ENCODE measurements at places on chromosomes 5 and 9.

DNA sequence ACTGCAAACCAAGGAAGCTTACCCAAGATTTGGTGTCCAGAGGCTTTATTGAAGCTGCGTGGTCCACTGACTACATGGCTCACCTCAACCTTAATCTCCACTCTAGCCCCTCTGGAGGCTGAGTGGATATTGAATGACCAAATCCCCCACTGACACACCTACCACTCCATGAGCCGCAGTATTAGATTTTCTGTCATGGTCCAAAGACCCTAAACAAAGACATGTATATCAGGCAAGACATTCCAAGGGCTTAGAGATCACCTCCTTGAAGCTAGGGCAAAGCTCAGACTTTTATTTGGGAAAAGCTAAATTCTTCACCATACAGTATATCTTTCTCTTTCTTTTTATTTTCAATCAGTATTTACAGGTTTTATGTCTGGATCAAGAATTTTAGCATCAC is 346.2 kb upstream of the CTNND2 start:
- DNase-seq = no peak

- no peak for DNase-seq
Measured at GRCh38 chr5:87004101-87004500, 263.6 kb upstream of the RASA1 start.

DNA sequence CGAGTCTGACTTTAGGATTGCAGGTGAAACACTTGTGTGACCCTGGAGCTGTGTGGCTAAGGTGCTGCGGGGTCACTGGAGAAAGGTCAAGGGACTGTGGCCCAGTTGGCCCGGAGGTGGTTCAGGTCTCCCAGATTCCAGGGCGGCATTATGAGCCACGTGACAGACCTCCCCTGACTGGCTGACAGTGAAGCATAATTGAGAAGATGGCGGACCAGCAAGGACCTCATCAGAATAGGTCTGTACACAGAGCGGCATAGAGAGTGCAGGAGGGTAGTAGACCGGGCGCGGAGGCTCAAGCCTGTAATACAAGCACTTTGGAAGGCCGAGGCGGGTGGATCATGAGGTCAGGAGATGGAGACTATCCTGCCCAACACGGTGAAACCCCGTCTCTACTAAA is 815 bp upstream of the ODF2 start:
- DNase-seq = no peak

DNA sequence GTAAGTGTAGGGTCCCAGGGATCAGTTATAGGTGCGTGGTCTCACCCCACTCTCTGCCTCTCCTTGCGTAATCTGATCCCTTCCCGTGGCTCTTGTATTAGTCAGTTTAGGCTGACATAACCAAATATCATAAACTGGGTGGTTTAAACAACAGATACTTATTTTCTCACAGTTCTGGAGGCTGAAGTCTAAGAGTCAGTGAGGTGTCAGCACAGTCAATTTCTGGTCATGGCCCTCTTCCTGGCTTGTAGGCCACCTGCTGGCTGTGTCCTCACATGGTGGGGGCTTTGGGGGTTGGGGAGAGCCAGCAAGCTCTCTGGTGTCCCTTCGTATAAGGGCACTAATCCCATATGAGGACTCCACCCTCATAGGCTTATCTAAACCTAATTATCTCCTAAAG is 32.3 kb downstream of the CARTPT start:
- no peak for DNase-seq

DNA sequence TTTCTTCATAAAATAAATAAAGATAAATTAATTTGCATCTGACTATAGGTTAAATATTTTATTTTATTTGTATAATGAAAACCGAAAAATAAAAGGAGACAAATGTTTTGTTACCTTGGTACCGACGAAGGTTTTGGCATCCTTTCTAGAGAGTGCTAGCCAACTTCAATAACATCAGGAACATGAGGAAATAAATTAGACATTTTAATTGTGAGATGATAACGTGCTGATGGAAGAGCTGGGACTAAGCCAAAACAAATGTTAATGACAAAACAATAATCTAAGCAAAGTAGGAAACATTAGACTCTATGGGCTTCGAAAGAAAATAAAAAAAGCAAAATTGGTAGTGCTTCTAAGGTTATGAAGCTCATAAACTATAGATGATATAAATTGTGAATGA is 201.0 kb downstream of the IRX2 start:
- no peak for DNase-seq

GRCh38 chr9:135091545-135091944 is 4.1 kb downstream of the OLFM1 start:
- no peak for DNase-seq

GRCh38 chr9:135815830-135816650 is 91.3 kb downstream of the CAMSAP1 start:
- DNase-seq = no peak

- no peak for DNase-seq
Measured at GRCh38 chr5:120472911-120473310, 8.8 kb downstream of the PRR16 start.

DNA sequence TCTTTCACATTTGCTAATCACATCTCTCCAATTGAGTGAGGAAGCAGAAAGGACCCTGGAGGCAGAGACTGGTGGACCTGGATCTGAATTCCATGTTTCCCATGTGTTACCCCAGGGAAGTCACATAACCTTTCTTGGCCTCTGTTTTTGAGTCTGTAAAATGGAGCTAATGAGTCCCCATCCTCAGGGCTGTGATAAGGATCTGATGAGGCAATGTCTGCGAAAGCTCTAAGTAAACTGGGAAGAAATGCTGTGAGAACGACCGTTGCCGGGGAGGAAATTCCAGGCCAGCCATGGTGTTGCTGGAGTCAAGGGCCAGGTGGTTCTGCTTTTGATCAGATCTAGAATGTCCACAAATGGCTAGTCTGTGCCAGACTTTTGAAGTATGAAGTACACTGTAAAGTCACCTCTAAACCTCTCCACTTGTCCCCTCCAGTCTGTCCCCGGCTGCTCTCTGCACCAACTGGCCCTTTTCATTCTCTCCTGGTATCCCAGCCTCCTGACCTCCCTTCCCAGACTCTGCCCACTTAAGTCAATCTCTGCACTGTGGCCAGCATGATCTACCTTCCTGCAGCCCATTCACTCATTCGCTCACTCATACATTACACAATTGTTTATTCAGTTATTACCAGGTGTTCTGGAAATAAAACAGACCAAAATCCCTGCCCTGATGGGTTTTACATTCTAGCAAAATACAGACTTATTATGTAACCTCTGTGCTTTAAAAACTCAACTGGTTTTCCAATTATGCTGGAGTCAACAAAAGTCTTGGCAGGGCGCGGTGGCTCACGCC is 32.5 kb upstream of the N4BP3 start:
- no peak for DNase-seq

GRCh38 chr5:1367149-1367548 is 22.2 kb upstream of the CLPTM1L start:
- DNase-seq = no peak

GRCh38 chr9:111222757-111223156 is 107.3 kb downstream of the OR2K2 start:
- no peak for DNase-seq

GRCh38 chr5:144468571-144468970 is 297.9 kb downstream of the KCTD16 start:
- DNase-seq = no peak

- DNase-seq = no peak
Measured at GRCh38 chr5:36395260-36395659, 93.6 kb upstream of the RANBP3L start.

DNA sequence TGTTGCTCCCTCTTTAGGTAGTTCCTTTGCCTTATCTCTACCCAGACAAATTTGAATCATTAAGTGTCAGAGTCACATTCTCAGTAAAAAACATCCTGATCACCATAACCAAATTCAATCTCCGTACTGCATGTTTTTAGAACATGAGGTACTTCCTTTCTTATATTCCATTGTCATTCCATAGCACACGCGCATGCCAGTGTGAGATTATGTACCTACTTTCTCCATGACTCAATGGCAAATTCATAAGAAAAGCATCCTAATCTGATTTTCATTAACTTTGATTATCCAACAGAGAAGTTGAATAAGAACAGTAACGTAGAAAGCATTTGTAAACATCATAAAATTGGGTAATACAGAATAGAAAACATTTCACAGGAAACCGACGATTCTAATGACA is 1118.6 kb upstream of the CDH9 start:
- DNase-seq = no peak

DNA sequence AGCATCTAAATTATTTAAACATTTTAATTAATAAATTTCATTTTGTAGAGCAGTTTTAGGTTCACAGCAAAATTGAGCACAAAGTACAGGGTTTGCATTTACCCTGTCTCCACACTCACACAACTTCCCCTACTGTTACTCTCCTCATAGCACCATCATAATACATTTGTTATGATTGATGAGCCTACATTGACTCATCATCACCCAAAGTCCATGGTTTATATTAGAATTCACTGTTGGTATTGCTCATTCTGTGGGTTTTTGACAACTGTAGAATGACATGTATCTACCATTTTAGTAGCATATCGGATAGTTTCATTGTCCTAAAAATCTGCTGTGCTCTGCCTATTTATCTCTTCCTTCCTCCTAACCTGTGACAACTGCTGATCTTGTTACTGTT is 411.1 kb upstream of the MPDZ start:
- DNase-seq = no peak

DNA sequence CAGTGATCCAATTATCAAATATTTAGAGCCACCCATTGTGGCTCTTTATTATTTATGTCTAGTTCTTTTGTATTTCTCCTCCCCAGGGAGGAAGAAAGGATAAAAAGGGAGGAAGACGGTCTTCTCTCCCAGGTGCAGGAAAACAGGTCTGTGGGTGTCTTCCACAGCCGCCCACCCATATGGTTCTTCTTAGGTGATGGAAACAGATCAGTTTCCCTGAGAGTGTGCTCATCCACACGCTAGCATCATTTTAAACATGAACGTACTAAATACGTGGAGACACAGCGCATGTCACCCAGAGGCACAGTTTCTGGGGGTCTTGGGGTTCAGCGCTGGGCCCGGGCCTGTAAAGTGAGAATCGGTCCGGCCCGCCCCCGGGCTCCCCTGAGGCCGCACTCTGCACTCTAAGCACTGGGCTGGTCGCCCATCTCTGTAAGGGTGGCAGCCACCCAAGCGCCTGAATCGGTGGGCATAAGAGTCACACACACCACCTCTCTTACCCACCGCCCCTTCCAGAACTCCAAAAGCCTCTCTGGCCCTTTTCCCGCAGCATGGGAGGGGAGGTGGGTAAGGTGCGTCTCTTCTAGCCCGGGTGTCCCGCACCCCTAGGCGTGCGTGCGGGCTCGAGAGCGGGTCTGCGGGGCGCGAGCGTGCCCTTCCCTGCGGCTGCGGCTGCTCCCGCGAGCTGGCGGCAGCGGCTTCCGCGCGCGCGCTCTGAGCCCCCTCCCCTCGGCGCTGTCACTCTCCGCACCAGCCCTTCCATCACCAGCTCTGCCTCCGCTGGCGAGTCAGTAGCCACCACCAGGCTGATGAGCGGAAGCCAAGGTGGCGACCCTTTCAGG is 1.3 kb downstream of the PTCH1 start:
- DNase-seq = no peak

DNA sequence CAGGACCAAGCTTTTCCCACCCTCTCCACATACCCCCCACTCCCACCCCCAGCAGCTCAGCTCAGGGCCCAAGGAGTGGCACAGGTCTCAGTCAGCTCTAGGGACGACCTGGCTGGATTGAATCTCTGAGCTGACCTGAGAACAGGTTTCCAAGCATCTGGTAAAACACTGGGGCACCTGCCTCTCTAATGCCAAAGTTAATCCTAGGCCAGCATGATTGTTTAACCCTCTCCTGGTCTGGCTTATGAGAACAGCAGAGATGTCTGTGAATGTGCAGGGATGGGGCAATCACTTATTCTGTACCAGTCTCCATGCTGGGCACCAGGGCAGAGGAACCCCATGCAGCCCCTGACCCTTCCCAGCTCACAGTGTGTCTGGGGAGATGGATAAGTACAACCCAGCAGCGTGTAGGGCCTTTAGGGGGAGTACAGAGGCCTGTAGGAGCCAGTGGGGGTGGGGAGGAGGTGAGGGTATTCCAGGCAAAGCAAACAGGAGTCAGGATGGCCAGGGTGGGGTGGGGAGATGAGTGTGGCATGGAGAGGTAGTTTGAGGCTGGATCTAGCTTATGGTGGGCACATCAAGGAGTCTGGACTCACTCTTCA is 678 bp upstream of the KIF12 start:
- no peak for DNase-seq

DNA sequence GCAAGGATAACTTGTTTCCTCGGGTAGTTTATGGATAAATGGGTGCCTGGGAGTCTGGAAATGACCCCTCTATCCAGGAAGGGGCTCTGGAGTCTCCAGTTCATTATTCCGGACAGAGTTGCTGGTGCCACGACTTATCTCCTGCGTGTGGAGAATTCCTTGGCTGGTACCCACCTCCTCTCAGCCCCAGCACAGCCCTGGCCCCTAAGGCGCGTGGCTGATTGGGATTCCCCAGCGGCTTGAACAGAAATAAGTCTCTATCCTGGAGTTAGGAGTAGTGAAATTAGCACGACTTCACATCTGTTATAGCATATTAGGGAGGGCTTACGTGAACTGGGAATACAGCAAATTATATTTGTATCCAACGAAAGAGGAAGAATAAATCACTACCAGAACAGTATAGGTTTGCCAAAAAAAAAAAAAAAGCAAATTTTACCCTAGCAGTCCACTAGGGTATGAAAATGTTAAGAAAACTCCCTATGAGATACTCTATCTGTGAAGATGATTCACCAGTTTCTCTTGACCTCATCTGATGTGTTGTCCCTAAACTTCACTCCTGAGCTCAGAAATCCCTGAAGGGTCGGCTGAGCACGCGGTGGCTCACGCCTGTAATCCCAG is 172.5 kb upstream of the OTULINL start:
- no peak for DNase-seq

- DNase-seq = no peak
Measured at GRCh38 chr5:57889558-57889957, 406.9 kb upstream of the ACTBL2 start.

GRCh38 chr5:14464671-14465070 is 116.9 kb upstream of the OTULINL start:
- DNase-seq = no peak

DNA sequence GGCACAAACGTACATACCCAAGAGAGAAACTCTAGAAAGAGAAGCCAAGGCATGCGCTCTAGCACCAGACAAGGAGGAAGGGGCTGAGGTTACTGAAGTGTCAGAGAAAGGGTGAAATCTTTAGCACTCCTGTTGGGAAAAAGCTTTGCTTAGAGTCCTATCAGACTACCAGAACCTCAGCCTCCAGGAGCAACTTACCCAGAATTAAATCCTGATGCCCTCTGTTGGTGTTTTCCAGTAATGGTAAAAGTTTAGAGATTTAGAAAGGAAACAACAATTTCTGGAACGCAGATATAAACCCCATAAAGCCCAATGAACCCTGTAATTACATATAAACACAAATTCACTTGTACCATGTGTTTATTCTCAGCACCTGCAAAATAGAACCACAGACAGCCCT is 33.2 kb upstream of the ASTN2 start:
- DNase-seq = no peak

DNA sequence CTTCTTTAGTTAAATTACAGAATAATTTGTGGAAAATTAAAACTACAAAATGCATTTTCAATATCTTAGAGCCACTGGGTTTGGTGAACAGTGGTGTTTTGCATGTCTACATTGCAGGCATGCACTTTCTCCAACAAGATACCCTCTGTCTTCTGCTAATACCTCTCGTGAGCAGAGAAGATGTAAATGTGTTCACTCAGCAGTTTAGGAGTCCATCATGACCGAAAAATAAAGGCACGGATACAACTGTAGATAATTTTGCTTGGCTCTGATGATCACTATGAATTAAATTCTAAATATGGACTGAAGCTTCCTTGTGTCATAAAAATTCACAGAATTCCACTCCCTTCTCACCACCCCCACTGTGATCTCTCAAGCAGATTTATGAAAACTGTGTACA is 313.8 kb downstream of the GLIS3 start:
- DNase-seq = no peak

GRCh38 chr5:35023391-35024178 is 24.2 kb downstream of the AGXT2 start:
- DNase-seq = no peak

All from stimulated activated CD8-positive, alpha-beta memory T cell treated with anti-CD3 and anti-CD28 coated beads, Interleukin-4, amount 100 ng/mL, for 4 hours (primary cell).